ENCODE measurements at places on chromosomes 13 and 19. TPM values are rescaled to one million over a fixed set of nuclear protein-coding genes. Genes with fewer than 3 reads are reported as not detected.

UNC13A gene
- total RNA-seq = 0.44 TPM

MIA gene
- total RNA-seq = 0.62 TPM

ACP7 gene
- total RNA-seq = 0.87 TPM

KCNJ14 gene
- total RNA-seq = 0.37 TPM

C5AR2 gene
- total RNA-seq = under 0.01 TPM

SULT2A1 gene
- not detected for total RNA-seq

PRR22 gene
- total RNA-seq = 0.22 TPM

FEM1A gene
- 11.9 TPM for total RNA-seq

ZNF665 gene
- total RNA-seq = 4.4 TPM

IL4I1 gene
- 1.3 TPM for total RNA-seq

PTH2 gene
- total RNA-seq = not detected

RFPL4AL1 gene
- not detected for total RNA-seq

ZNF835 gene
- total RNA-seq = 0.44 TPM

ZNF329 gene
- total RNA-seq = 14.8 TPM

HCST gene
- total RNA-seq = 0.22 TPM

GIPR gene
- total RNA-seq = not detected

CRX gene
- not detected for total RNA-seq

CERS4 gene
- 24.4 TPM for total RNA-seq

N4BP2L1 gene
- 2.0 TPM for total RNA-seq

KANK3 gene
- total RNA-seq = 0.33 TPM

NKG7 gene
- total RNA-seq = not detected

TEX26 gene
- not detected for total RNA-seq

CILP2 gene
- 0.11 TPM for total RNA-seq

FFAR1 gene
- not detected for total RNA-seq

Measured in uterine smooth muscle cell (primary cell).